ENCODE measurements at places on chromosomes 5 and 9.

GRCh38 chr9:109031241-109031640 is 17.9 kb upstream of the CTNNAL1 start:
- DNase-seq = no peak

- DNase-seq = no peak
Observed at GRCh38 chr9:15670894-15671293, 118.1 kb downstream of the CCDC171 start.

- DNase-seq = no peak
Observed at GRCh38 chr5:119852140-119852539, 222.8 kb downstream of the FAM170A start.

GRCh38 chr9:38732885-38733284 is 13.0 kb upstream of the FAM240B start:
- no peak for DNase-seq

- no peak for DNase-seq
Observed at GRCh38 chr5:150542933-150543445, 35.1 kb downstream of the NDST1 start.

DNA sequence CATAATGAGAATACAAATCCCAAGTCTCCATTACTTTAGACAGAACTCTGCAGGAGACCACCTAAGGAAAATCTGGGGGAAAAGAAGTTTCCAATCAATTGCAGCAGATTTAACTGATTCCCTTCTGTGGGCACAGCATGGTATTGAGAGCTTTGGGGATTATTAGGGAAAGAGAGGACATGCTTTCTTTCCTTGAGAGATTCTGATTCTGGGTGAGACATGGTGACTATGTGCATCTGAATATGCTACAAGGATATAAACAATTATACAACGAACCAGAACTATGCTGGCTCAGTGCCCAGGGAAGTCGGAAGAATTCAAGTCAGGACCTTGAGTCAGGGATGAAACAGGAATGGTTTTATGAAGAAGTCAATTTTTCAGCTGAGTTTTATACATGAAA is 183.7 kb downstream of the PDE4D start:
- no peak for DNase-seq

DNA sequence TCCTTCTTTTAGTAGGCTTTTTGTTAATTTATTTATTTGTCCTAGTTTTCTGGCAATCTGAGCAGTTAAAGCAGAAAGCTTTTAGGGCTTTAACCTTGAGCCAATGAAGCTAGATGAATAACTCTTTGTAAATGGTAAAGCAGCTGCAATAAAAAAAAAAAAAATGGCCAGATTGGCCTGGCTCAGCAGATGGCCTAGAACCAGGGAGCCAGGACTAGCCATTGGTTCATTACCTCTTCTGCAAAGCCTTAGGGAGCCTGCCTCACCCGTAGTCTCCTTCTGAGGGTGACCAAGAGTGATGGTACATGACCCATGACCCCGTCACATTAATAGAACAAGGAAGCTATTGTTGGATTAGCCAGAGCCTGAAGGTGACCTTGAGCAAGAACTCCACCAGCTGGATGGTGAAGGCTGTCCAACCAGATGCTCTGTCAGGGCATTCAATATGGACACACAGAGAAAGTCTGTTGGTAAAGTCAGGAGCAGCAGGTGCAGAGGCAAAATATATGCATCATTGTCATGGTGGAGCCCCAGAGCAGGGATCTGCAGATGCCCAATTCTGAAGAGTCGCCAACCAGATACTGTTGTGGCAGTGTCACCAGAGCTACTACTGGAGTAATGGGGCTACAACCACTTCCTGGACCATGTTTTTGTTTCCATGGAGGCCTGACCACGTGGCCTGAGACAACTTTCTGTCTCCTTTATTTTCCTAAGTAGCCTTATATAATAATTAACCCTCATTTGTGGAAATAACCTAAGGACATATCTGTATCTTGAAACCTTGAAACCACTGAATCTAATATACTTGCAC is 100.7 kb downstream of the MTX3 start:
- DNase-seq = no peak

DNA sequence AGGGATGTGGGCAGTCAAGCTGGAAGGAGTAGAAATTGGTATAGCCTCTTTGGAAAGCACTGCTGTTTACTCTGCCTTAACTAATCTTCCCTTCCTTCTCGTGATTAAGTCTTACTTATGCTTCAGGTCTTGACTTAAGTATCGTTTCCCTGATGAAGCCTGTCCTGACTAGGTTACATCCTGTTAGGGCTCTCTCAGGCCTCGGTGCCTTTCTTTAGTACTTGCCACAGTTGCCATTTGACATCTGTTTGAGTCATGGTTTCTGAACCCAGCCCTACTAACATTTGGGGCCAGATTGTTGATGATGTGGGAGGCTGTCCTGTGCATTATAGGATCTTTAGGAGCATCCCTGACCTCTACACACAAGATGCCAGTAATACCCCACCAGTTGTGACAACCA is 94.4 kb downstream of the GAPVD1 start:
- no peak for DNase-seq

DNA sequence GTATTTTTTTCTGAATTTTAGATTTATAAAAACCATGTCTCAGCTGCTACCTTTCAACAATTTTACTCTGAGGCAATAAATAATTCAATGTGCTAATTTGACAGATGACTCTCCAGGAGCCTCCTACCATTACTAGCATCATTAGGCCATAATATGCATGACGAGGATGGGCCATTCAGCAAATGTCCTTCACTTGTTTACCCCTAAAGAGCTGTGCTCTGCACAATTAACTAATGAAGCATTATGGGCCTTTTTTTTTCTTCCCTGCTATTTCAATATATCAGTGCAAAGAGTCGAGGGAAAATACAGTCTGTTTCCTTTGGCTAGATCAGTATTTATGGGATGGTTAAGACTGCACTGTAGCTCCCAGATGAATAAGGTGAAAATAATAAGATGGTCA is 627.2 kb downstream of the ISL1 start:
- no peak for DNase-seq

DNA sequence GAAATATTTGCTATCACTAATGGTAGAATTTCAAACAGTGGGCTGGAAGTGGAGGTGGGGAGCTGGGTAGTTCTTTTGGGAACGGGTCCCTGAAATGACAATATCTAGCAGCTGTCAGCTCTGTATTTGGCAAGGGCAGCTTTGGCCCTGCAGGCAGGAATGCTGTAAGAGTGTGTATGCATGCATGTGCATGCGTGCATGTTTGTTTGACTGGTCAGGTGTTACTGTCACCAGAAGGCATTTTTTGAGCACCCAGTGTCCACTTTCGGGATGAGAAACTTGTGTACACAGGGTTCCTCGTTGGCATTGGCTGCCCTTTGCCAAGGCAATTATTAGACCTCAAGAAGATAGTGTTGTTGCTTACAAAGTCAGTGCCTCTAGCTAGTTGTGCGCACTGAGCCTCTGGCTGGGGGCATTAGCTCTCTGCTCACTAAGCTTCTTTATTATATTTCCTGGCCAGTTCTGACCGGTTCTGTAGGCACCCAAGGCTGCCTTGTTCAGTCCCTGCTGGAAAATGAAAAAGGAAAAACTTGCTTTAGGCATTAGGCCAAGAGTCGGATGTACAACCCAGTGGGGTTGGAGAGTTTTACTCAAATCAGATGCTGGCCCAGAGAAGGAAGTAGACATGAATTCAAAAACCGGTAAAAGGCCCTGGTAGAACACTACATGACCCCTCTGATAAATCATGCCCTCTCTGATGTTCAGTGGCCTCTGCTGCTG is 2.0 kb downstream of the CYFIP2 start:
- no peak for DNase-seq

DNA sequence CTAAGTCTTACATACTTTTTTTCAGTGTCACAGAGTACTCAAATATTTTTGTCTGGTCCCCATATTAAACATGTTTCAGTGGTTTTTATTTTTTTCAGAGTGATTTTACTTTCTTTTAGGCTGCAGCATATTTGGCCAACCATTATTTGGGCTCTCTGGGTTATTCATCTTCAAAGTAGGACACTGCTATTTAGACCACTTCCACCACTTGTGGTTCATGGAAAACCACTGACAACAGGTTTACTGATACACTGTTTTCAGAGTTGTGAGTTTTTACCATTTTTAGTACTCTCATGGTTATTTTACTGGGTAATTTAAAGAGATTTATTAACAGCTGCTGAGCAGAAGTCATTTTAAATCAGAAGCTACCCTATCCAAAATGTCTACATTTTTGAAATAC is 437.6 kb downstream of the KIAA0825 start:
- no peak for DNase-seq
